Stimulated activated naive CD4-positive, alpha-beta T cell (primary cell): ENCODE measurements at places on chromosomes 2 and 18.

GRCh38 chr18:8787371-8787670 is 82.0 kb downstream of the MTCL1 start:
- DNase-seq, result no peak

DNA sequence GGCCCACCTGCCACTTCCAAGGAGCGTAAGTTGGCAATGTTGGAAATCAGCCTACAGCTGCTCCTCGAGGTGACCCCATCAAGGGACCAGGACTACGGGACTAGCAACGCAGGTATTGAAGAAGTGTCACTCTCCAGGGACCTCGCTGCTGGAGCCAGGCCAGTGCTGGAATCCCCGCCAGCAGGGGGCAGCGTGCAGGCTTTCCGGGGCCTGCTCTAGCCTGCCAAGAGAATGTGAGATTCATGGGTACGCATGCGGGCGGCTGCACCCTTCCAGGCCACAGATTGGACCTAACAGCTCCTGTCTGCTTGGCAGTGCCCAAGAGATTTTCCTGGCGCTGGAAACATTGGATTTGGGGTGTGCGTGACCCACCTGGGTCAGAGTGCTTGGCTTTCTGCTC is 182.8 kb upstream of the RAB12 start:
- DNase-seq, result no peak

DNA sequence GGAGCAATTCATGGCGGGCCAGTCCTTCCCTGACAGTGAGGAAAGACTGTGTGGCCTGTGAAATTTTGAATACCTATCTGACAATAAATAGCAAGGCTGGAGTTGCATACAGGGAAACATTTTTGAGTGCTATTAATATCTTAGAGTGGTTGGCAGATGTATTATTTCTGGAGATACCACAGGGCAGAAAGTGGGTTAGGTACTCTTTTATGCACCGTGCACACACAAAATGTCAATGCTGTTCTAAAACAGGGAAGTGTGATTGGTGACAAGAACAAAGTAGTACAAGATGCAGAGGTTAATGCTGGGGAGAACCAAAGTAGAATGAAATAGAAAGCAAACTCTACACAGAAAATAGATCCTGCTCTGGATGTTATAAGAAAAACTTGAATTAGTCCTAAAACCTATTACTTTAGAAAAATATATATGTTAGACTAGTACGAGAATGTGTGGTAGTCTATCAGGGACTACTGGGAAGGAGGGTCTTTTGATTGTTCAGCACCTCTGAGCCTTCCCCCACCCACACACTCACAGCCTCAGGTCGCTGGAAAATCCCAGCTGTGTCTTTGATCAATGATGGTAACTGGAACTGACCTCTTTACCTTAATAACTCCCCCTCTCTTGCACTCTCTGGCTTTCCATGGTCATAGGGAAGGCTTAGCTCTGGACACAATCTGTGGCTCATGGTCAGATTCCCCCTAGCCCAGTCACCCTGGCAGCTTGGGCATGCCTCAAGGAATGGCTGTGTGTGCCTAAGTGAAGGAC is 58.2 kb downstream of the SERPINB8 start:
- DNase-seq, result no peak

GRCh38 chr2:47644351-47644750 is 138.6 kb upstream of the MSH6 start:
- DNase-seq, result no peak

DNA sequence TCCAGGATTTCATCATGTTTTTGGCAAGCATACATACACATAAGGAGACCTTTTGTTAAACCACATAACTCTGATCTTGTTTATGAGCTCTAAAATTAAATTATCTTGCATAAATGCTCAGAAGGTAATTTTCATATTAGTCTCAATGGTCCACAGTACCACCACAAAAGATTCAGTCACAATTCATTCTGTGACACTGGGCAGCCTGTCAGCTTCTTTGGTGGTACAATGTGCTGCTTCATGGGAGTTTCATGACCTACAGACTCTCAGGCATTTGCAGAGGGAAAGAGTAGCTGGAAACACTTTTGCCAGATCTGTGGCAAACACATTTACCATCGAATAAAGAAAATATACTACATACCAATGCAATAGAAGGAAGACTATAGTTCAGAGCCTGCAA is 51.3 kb upstream of the ZNF397 start:
- no peak for DNase-seq

GRCh38 chr2:231181860-231182512 is 16.4 kb upstream of the ARMC9 start:
- no peak for DNase-seq
